ENCODE measurements at places on chromosomes 12 and 14.

- DNase-seq = no peak
Observed at GRCh38 chr12:45580356-45580969, 149.0 kb upstream of the ARID2 start.

GRCh38 chr14:51507906-51508511 is 143.7 kb upstream of the FRMD6 start:
- no peak for DNase-seq

GRCh38 chr12:98579347-98579746 is 14.1 kb upstream of the SLC25A3 start:
- no peak for DNase-seq

DNA sequence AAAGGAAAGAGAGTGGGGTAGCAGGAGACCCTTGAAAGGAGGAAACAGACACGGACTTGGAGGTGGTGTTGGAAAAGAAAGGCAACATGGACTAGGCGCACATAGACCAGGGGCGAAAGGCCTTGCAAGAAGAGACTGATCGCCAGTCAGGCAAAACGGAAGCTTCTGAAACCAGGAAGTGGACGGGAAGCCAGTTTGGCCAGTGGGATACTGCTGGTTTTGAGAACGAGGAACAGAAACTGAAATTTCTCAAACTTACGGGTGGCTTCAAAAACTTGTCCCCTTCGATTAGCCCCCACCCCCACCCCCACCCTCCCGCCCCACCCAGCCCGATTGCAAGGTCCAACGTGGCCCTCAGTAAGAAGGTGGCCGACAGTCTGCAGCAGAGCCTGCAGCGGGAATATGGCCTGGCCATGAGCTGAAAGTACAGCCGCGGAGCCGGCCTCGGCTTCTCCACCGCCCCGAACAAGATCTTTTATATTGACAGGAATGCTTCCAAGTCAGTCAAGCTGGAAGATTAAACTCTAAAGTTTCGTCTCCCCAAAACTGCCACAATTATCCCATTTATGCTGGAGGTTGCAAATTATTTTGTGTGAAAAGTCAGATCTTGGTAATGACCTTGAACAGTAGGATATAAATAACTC is 364.7 kb downstream of the BCAT1 start:
- DNase-seq = no peak

GRCh38 chr14:24289649-24290280 is 9.8 kb downstream of the DHRS1 start:
- DNase-seq = no peak
